ENCODE measurements at places on chromosomes 16 and 17.

GRCh38 chr16:52488837-52489289 is 58.1 kb downstream of the TOX3 start:
- DNase-seq = no peak

DNA sequence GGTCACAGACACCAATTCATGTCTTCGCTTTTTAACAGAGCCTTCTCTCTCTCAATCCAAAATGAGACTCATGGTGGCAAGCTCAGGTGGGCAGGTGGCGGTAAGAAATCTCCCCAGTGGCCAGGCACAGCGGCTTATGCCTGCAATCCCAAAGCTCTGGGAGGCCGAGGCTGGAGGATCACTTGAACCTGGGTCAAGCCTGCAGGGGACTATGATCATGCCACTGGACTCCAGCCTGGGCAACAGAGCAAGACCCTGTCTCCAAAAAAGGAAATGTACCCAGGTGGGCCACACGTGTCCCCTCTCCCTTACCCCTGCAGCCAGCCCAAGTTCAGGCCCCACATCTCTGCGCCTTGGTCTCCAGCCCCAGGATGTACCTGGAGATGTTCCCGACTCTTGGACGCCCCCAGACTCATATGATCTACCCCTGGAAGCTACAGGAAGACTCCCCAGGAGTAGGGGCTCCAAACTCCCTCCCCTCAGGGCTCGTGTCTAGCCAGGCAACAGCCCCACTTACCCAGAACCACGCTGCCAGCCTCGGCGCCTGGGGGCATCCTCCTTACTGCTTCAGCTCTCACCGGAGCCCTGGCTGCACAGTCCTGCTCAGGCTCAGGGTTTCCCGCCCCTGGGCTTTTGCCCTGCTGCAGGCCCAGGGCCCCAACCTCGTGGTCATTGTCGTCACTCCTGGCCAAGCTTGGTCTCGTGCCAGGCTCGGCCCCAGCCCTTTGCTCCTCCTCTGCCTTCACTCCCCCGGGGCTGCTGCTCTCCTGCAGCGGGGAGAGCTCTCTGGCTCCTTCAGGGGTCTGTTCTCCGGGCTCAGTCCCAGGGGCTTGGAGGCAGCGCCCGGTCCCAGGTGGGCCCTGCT is 16.2 kb downstream of the MYLK3 start:
- DNase-seq = no peak

DNA sequence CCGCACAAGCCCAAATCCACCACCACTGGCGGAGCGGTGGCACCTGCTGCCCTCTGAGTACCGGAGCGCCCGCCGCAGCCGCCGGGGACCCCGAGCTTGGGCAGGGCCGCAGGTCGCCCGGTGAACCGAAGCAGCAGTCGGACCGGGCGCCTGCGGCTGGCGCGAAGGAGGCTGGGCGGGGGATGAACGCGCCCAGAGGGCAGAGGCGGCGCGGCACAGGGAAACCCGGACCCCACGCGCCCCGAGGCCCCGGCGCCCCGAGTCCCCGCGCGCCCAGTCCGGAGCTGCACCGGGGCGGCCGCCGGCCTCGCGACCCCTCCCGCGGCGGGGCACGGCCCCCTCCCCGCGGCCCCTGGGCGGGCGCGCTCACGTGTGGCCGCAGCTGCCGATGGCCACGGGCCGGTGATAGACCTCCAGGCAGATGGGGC is 393 bp downstream of the RNF166 start:
- DNase-seq = no peak

DNA sequence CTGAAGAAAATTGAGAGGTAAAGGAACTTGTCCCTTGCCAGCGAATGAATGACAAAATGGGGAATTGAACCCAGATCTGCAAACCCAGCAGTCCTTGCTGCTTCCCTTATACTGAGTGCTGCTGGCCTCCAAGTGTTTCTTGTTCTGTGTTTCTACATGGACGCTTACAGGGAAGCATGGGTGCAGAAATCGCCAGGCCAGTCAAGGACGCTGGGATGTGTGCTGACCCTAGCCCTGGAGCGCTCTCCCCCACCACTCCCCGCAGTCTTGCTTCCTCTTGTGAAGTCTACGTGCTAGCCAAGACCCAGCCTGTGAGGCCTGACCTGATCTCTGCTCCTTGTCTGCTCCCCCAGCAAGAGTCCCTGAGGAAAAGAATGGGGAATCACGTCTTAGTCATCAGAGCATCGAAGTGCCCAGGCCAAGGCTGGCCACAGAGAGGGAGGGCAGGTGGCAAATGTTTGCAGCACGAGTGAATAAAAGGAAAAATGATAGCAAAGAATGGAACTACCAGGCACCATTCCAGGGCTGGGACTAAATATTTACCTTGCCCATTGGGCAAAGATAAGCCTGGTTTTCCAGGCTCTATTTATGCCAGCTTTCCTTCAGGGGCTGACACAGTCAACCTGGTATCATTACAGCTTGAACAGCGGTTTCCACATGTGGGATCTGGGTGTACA is 17.4 kb downstream of the CA4 start:
- no peak for DNase-seq

DNA sequence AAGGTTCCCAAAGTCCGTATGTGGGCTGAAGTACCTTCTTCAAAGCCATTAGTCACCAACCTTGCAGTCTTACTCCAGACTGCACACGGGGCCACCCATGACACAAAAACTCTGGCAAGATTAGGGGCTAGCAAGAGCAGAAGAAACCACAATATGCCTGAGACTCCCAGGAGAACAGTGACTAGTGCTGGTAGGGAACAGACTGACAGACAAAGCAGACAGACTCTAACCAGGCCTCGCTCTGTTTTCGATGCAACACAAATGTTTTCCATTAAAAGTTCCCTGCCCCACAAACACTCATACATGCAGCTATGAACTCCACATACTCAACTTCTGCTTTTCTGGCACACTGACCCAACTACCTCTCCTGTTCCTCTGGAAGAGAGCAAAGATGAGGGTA is 102.2 kb downstream of the HIC1 start:
- DNase-seq = no peak

DNA sequence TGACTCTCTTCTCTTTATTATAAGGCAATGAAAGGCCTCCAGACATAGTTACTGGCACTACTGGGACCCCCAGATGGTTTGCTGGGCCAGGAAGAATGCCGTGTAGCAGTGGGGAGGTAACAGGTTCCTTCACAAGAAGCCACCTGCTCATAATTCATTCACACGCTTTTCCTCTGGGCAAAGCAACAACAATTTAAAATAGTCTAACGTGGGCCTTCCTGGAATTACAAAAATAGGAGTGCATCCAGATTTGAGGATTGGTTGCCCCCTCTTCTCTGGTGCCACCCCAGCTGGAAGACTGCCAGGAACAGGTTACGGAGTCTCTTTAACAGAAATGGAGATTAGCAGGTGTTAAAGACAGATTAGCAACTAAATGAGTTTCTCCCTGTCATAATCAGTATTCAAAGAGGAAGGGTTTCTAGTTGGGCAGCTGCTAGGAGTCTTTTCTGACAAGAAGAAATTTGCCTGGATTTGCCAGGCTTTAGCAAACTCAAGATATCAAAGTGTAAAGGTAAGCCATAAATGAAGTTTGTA is 409.6 kb downstream of the NPIPA8 start:
- no peak for DNase-seq

- DNase-seq = no peak
Observed at GRCh38 chr16:30523768-30524574, 2.4 kb downstream of the ZNF768 start.

DNA sequence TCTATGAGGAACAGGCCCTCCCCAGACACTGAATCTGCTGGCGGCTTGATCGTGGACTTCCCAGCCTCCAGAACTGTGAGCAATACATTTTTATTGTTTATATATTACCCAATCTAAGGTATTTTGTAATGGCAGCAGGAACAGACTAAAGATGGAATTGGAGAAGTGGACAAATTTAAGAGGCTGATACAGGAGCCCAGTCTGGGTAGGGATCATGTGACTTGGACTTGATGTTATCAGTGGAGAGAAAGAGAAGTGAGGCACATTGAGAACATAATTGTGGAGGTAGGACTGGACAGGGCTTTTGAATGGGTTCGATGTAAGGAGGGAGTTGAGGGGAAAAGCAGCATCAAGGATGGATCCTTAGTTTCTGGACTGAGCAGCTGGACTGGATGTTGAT is 93.8 kb downstream of the USP31 start:
- no peak for DNase-seq

DNA sequence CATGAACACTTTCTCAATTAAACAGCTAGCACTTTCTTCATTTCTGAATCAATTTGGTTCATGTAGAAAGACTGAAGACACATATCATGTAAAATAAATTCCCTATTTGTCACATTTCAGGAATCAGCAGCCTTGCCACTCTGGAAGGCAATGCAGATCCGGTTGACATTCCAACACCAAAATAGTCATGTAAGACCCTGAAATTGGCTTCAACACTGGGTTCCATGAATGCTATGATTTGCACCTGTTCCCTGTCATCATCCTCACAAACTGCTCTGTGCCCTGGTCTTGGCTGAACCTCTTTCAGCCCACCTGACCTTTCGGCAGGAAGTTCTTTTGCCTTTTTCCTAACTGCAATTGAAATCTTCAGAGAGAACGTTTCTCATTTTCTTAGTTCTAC is 156.9 kb downstream of the CDH8 start:
- no peak for DNase-seq

DNA sequence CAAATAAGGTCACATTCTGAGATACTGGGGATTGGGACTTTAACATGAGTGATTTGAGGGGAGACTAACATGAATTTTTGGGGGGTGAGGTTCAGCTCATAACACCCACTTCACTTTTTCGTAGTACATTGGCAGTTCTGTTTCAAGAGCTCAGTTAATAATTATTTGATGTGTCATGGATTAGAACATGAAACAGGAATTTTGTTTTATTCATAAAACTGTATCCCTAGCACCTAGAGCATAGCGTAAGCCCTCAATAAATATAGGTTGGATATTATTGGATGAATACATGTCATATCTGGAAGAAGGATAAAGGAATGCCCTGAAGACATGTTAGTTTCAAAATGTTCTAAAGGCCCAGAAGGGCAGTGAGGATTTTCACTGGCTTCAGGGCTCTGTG is 119.8 kb downstream of the PRKCA start:
- no peak for DNase-seq

GRCh38 chr16:67593288-67593687 is 31.0 kb downstream of the CTCF start:
- no peak for DNase-seq

- DNase-seq = no peak
Observed at GRCh38 chr17:60403962-60404361, 12.0 kb upstream of the USP32 start.

DNA sequence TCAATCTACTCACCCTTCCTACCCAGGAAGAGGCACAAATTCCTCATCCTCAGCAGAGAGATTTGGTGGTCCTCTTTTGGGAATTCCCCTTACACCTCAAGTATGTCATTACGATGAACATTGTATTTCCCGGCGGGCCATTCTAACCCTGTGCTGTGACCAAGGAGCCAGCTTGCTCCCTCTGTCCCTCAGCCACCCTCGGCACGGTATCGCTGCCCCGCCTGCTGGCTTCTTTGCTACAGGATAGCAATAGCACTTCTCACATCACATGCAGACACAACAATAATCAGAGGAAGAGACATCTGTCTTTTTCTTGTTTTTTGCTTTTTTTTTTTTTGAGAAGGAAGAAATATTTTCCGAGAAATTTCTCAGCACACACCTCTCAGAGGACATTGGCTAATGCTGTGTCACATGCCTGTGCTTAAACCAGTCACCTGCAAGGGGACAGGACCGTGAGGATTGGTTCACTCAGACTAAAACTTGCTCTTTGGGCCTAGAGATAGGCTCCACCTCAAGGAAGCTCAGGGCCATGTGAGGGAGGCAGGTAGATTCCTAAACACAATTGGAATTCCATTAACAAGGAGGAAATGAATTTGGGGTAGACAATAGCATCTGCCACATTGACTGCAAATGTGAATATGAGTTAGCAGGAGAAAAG is 41.2 kb downstream of the TMC5 start:
- no peak for DNase-seq

GRCh38 chr16:10202649-10203048 is 20.4 kb upstream of the GRIN2A start:
- DNase-seq = no peak

DNA sequence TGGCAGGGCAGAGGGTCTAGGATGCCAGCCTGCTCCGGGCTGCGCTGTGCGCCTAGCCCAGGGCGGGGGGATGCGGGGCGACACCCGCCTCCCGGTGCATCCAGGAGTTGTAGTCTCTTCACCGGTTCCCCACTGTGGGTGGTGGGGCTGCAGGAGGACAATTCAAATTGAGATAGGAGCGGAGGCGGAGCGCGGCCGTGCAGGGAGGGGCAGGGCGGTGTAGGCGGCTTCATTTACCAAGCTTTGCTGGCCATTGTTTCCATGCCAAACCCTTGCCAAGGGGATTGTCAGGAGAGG is 2047.4 kb downstream of the TP53TG3F start:
- DNase-seq = no peak

GRCh38 chr16:88713054-88713453 is 6.8 kb downstream of the CTU2 start:
- DNase-seq = no peak

DNA sequence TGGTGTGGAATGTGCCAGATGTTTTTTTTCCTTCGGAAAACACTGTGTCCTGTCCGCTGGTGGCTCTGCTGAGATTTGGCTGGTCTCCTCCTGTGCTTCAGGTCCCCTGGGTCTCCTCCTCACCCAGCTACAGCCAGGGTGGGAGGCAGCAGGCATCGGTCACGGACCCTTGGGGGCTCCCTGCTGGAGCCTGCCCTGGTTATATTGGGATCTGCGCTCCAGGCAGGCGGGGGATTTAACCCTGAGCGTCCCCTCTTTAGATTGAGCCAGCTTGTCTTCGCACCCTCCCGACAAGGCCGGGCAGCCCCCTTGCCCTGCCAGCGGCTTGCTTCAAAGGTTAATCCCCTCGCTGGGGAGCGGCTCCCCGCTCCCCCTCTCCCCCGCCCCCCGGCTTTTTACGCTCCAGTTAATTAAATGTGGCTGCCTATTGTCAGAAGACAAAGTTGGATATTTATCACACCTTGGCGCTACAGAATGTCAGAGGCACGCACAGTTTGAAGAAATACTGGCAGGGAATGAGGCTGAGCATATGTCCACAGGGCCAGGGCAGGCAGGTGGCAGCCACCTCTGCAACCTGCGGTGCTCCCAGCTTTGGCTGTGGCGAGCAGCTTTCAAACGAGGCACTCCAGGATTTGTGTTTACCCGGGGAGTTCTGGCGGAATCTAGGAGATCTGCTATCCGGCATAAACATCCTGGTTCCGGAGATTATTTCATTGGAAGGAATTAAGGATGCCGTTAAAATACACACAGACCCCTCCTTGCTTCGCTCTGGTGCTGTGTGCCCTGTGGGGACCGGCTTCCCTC is 38.2 kb upstream of the GSE1 start:
- DNase-seq = no peak

- no peak for DNase-seq
Observed at GRCh38 chr16:88534638-88535190, 35.5 kb upstream of the ZC3H18 start.

GRCh38 chr17:71033336-71033735 is 864.0 kb downstream of the KCNJ2 start:
- DNase-seq = peak; percentile 95
